ENCODE measurements at places on chromosomes 12 and 14. TPM values are rescaled to one million over a fixed set of nuclear protein-coding genes. Genes with fewer than 3 reads are reported as not detected.

MBD6 gene
- total RNA-seq: 129 TPM

GPR84 gene
- not detected for total RNA-seq

PPM1A gene
- 24.0 TPM for total RNA-seq

- H3K27ac ChIP-seq: no peak overlapping the region
- H3K36me3 ChIP-seq: no peaks in the 10 kb centered on the region
- no peaks in the 10 kb centered on the region for H3K4me1 ChIP-seq
- no peak overlapping the region for H3K4me3 ChIP-seq
- DNase-seq: no peak
- H3K27me3 ChIP-seq: no peaks in the 10 kb centered on the region
Measured at GRCh38 chr12:24919346-24920001, 29.4 kb downstream of the BCAT1 start.

DNA sequence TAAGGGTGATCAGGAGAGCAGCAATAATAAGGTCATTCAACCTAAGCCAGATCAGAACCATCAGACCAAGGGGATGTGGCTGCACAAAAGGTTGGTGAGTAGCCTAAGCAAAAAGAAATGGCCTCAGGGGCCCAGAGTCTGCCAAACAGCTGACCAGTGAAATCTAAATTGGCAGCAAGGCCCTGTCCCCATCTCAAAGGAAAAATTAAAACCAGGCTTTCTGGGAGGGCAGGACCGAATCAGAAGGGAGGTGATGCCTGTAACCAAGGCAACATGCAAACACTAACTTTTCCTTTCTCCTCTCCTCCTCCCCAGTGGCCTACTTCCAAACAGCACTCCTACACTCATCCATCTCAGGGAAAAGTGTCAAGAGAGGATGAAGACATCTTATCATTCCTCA is 256.4 kb downstream of the NUAK1 start:
- no peaks in the 10 kb centered on the region for H3K4me1 ChIP-seq
- H3K27ac ChIP-seq: no peak overlapping the region
- no peaks in the 10 kb centered on the region for H3K36me3 ChIP-seq
- no peak overlapping the region for H3K4me3 ChIP-seq
- DNase-seq: no peak

Measured in stomach (tissue), 19 donors.